AG04449 (cell line): ENCODE measurements at places on chromosomes 12 and 14.

GRCh38 chr12:53694756-53695151 is 18.9 kb upstream of the ATP5MC2 start:
- DNase-seq, result no peak

DNA sequence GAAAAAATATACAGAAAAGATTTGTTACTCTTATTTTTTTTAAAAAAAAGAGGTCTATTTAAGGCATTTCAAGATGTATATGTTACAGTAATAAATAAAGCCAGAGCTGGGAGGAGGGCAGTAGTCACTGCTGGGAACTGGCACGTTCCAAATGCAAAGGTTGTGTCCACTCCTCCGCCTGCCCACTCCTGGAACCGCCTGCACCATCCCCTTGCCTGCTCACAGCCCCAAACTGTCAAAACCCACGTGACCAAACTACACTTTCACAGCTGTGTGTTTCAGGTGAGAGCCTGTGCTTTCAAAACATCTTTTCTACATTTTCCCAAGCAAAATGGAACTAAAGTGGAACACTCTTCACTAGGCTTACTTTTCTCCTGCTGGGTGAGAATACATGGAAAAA is 160.4 kb downstream of the TTC7B start:
- DNase-seq, result no peak

DNA sequence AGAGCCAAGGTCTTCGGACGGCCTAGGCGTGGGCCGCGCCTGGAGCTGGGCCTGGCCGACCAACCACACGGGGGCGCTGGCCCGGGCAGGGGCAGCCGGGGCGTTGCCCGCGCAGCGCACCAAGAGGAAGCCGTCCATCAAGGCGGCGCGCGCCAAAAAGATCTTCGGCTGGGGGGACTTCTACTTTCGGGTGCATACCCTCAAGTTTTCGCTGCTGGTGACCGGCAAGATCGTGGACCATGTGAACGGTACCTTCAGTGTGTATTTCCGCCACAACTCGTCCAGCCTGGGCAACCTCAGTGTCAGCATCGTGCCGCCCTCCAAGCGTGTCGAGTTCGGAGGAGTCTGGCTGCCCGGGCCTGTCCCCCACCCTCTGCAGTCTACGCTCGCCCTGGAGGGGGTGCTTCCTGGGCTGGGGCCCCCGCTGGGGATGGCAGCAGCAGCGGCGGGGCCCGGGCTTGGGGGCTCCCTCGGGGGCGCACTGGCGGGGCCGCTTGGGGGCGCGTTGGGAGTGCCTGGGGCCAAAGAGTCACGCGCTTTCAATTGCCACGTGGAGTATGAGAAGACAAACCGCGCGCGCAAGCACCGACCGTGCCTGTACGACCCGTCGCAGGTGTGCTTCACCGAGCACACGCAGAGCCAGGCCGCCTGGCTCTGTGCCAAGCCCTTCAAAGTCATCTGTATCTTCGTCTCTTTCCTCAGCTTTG is 4.4 kb upstream of the SHMT2 start:
- DNase-seq, result no peak

GRCh38 chr14:63670692-63671091 is 29.0 kb upstream of the WDR89 start:
- no peak for DNase-seq

DNA sequence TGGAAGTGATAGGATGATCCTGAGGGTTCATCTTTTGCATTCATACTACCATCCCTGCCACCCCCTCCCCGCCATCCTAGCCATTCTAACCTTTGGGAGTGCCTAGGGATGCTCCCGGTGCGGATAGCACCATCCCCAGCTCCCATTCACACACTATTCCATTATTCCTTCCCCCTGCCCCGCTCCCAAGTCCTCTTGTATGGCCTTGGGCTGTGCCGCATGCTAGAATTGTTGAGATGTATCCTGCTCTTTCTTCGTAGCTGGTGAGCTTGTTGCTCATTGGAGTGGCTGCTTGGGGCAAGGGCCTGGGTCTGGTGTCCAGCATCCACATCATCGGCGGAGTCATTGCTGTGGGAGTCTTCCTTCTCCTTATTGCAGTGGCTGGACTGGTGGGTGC is 644 bp downstream of the TSPAN31 start:
- no peak for DNase-seq

GRCh38 chr12:24864796-24865125 is 84.1 kb downstream of the BCAT1 start:
- DNase-seq, result no peak

- DNase-seq, result no peak
These were observed 21.9 kb downstream of the ATF7IP start for GRCh38 chr12:14387219-14387871.

- DNase-seq, result no peak
These were observed 6.2 kb downstream of the AMN start for GRCh38 chr14:102928412-102929240.

GRCh38 chr14:58663494-58664111 is 25.8 kb downstream of the DACT1 start:
- peak; percentile 66 for DNase-seq

DNA sequence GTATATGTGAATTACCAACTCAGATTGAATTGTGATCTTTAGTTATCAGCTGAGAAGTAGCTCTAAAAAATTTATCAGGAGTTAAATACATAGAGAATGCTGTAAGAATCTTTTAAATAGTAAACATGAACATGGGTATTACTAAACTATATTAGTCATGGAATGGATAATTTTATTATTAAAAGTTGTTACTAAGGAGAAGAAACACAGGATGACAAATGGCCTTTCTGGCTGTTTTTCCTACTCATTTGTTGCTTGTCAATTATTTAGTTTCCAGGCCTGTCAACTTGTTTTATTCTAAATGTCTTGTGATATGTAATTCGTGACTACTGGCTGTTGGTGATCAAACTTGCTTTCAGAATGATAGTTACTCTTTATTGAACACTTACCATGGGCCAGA is 58.7 kb downstream of the KTN1 start:
- no peak for DNase-seq

GRCh38 chr12:110312581-110313360 is 31.7 kb downstream of the ATP2A2 start:
- DNase-seq, result peak; percentile 21

GRCh38 chr14:101151927-101152305 is 248.4 kb upstream of the RTL1 start:
- no peak for DNase-seq

DNA sequence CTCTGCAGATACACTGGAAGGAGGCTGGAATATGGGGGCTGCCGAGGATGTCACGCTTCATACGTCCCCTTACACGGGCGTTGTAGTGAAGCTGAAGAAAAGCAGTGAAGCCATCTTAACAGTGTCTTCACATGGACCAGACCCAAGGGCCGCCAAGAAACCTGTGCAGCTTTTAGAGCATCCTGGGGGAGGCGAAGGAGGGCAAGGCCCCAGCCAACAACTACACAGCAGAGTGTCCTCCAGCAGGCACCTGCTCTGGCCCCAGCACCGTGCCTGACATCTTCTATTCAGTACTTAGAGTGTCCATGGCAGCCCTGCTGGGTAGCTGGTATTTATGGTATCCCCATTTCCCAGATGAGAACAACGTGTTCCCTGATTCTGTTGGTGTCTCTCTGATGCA is 48.9 kb upstream of the RIN3 start:
- DNase-seq, result no peak

- DNase-seq, result no peak
These were observed 6.1 kb downstream of the ERBB3 start for GRCh38 chr12:56086096-56086495.

GRCh38 chr12:123000578-123000977 is 20.1 kb downstream of the ARL6IP4 start:
- no peak for DNase-seq

DNA sequence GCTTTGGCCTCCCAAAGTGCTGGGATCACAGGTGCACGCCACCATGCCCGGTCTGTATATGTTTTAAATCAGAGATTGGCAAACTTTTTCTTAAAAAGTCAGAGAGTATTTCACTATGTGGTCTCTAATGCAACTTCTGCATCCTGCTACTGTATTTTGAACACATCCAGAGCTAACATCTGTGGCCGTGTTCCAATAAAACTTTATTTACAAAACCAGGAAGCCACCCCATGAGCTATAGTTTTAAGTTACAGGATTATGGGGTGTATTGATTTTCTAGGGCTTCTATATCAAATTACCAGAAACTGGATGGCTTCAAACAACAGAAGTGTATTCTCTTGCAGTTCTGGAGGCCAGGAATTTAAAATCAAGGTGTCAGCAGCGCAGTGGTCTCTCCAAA is 5.3 kb upstream of the RBM19 start:
- no peak for DNase-seq

DNA sequence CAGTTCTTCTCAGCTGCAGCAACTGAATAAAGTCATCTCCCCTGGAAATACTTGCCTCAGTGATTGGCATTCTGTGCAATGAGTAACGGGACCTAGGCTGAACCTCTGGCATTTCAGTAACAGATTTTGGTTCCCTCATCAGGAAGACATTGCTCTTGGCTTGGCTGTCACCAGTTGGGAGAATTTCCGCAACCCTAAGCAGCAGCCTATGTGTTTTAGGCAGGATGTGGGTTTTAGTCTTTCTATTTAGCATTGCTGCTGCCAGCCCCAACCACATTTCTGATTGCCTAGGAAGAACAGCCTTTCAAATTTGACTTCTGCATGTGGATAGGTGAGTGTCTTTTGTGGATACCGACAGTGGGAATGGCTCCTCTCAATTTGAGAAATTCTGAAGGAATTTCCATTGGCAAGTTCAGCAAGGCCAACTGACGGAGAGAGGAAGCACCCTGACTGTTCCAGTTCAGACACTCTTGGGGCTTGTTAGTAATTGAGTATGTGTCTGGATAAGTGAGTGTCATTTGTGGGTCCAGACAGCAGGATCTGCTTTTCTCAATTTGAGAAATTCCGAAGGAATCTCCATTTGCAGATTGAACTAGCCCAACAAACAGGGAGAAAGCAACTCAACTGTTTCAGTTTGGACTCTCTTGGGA is 19.0 kb upstream of the CLEC2A start:
- no peak for DNase-seq

- peak; percentile 95 for DNase-seq
These were observed 235.2 kb downstream of the PCNX1 start for GRCh38 chr14:71142375-71143038.

DNA sequence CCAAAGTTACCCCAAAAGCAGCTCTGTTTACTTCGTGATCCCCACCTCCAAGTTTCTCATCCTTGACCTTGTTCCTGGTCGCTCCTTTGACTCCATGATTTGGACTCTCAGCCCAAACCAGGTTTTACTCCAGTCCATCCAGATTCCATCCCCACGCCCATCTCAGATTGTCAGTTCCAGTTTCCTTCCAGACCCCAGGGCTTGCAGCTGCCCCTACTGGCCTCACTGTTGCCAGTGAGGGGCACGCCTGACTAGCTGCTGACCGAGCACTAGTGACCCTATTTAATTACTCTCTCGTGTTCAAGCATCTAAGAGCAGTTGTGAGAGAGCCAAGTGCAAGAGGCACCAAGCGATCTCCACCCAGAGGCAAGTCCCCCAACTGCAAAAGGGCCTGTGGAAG is 155.1 kb upstream of the FUT8 start:
- DNase-seq, result no peak

- no peak for DNase-seq
These were observed 14.5 kb downstream of the KRAS start for GRCh38 chr12:25236190-25236589.

- no peak for DNase-seq
These were observed 24.0 kb downstream of the LRIG3 start for GRCh38 chr12:58896278-58896677.

DNA sequence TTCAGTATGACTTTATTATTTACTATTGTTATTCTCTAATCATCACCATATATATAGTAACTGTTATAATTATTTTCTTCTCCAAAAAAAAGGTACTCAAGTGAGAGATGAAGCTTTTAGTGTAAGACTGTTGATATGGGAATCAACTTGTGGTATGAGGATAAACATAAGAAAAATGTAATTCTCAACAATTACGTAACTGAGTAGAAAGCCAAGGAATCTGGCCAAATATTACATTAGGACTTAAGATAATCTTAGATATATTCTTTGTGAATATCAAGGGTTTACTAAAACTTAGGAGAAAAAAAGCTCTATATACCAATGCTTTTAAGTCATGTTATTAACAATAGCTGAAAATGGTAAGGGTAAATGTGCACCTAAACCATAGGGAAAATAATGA is 13.3 kb downstream of the SENP1 start:
- DNase-seq, result peak; percentile 33

DNA sequence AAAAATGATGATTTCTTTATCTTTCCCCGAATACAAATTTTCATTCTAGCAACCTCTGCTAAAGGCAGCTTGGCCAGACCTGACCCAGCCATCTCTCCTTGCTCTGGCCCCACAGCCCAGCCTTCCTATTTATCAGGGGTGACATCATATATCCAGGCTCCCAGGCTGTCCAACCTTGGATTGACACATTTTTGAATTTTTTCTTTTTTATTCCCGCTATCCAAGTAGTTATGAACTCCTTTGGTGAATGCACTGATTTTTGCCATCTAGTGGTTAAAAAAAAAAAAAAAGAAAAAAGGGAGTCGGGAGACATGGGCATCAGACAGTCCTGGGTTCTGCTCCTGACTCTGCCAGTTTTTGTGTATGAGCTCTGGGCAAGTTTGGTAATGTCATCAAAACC is 120.5 kb downstream of the PTPN11 start:
- no peak for DNase-seq
